ENCODE measurements at places on chromosomes 2 and 18. TPM values are rescaled to one million over a fixed set of nuclear protein-coding genes. Genes with fewer than 3 reads are reported as not detected.

- DNase-seq = no peak
Observed at GRCh38 chr2:7899241-7899640, 782.6 kb upstream of the ID2 start.

DNA sequence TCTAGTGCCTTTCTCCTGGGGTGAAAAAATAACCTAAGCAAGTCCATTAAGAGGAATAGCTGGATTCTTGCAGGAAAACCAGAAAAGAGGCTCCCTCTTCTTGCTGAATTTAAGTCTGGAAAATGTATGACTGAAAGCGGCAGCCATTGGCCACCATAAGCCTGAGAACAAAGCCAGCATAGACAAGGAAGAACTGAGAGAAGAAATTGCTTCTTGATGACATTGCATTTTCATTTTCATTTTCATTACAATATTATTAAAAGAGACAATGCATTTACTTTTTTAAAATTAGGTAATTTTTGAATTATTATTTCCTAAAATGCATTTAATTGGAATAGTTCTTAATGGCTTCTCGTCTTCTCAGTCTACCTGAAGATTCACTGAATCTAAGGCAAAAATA is 1157.5 kb upstream of the ZEB2 start:
- DNase-seq = no peak

GRCh38 chr18:57429167-57430078 is 5.8 kb upstream of the ONECUT2 start:
- DNase-seq = no peak

- peak; percentile 100 for DNase-seq
Observed at GRCh38 chr2:9630736-9631552, at the start of gene YWHAQ. Gene YWHAQ, minus strand, starts transcription at chr2:9630997. Its CDS starts 545 bp downstream, at chr2:9630452.

DNA sequence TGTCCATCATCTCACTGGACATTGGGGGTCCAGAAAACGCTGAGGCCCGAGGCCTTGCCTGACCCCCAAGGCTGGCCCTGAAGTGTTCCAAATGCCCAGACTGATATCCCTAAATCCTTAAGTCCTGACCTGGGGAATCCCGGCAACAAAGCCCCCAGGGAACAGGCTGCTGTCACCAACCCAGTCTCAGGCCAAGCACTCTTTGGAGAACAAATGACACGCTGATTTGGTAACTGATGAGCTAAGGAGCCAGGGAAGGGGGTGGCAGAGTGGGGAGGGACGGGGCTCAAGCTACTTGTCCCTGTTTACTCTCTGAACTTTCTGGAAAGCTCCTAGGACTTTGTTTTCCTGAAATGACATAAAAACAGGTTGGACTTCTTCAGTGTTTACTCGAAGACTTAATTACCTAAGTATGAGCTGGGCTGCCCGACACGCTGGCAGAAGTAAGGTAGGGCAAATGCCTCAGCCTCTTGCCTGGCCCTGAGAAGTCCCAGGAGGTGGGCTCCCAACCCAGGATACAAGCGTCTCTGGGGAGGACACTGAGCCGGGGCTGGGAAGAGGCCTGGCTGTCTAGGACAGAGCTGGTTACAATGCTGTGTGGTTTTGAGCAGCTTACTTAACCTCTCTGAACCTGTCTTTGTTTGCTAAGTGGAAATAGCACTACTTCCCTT is 105.5 kb upstream of the GLI2 start:
- no peak for DNase-seq

GRCh38 chr18:12862467-12862866 is 21.6 kb downstream of the PTPN2 start:
- DNase-seq = no peak

NCKAP5 gene
- 0.21 TPM for total RNA-seq

PSD4 gene
- 5.4 TPM for total RNA-seq

ARHGAP28 gene
- total RNA-seq = 19.3 TPM

MEIS1 gene
- total RNA-seq = 92.6 TPM

SLC11A1 gene
- total RNA-seq = 0.25 TPM

CAVIN2 gene
- total RNA-seq = 0.74 TPM
